ENCODE measurements at places on chromosomes 7 and 10. TPM values are rescaled to one million over a fixed set of nuclear protein-coding genes. Genes with fewer than 3 reads are reported as not detected.

Gene HOXA1
- not detected for polyA plus RNA-seq

Gene TMEM176A
- 143 TPM for polyA plus RNA-seq

Gene BTBD16
- 0.18 TPM for polyA plus RNA-seq

Gene KCNK18
- polyA plus RNA-seq = not detected

Gene GRID1
- polyA plus RNA-seq = not detected

Gene CREB5
- polyA plus RNA-seq = 3.0 TPM

Gene EBF3
- polyA plus RNA-seq = 1.4 TPM

Gene NUTM2B
- 0.89 TPM for polyA plus RNA-seq

Gene INTS15
- 16.5 TPM for polyA plus RNA-seq

Gene TMEM225B
- polyA plus RNA-seq = 0.45 TPM

Gene CAMK2B
- polyA plus RNA-seq = 1.3 TPM

Gene TRPV5
- polyA plus RNA-seq = 0.01 TPM

Gene GNGT1
- not detected for polyA plus RNA-seq

Gene CACUL1
- polyA plus RNA-seq = 7.7 TPM

Gene ACSM6
- polyA plus RNA-seq = 0.07 TPM

Gene KNDC1
- not detected for polyA plus RNA-seq

Gene RASSF4
- 16.1 TPM for polyA plus RNA-seq

Gene TAS2R4
- 0.15 TPM for polyA plus RNA-seq

Gene ABCB1
- polyA plus RNA-seq = 87.6 TPM

Gene SPDYE11
- polyA plus RNA-seq = not detected

Gene LIPM
- 0.13 TPM for polyA plus RNA-seq

Gene RBM20
- 0.36 TPM for polyA plus RNA-seq

Gene SLC39A12
- 0.01 TPM for polyA plus RNA-seq

Gene EPHA1
- polyA plus RNA-seq = 42.3 TPM

Gene HOXA3
- polyA plus RNA-seq = 0.45 TPM

Gene GTF2IRD2
- 2.2 TPM for polyA plus RNA-seq

Gene EPHB6
- 6.5 TPM for polyA plus RNA-seq

Gene ZNF789
- polyA plus RNA-seq = 25.0 TPM

Gene LIPF
- polyA plus RNA-seq = 4.5 TPM

Gene SLC16A9
- 0.18 TPM for polyA plus RNA-seq

Gene JMJD1C
- polyA plus RNA-seq = 108 TPM

Gene DENND2A
- 3.0 TPM for polyA plus RNA-seq

Gene NME8
- polyA plus RNA-seq = 0.03 TPM

Gene FAM25G
- polyA plus RNA-seq = 46.7 TPM

Gene NKX1-2
- polyA plus RNA-seq = not detected

Gene AGBL3
- polyA plus RNA-seq = 3.8 TPM

Gene LRRD1
- 0.01 TPM for polyA plus RNA-seq

Gene PSMA2
- polyA plus RNA-seq = 130 TPM

Gene ANKRD2
- 3.8 TPM for polyA plus RNA-seq

Gene MACC1
- 8.7 TPM for polyA plus RNA-seq

Gene HECW1
- 0.03 TPM for polyA plus RNA-seq

Gene SNX8
- polyA plus RNA-seq = 20.4 TPM

Gene CTBP2
- 52.6 TPM for polyA plus RNA-seq

Gene AP4M1
- polyA plus RNA-seq = 20.6 TPM
